CD8-positive, alpha-beta T cell (primary cell): ENCODE measurements at places on chromosomes 12 and 14.

DNA sequence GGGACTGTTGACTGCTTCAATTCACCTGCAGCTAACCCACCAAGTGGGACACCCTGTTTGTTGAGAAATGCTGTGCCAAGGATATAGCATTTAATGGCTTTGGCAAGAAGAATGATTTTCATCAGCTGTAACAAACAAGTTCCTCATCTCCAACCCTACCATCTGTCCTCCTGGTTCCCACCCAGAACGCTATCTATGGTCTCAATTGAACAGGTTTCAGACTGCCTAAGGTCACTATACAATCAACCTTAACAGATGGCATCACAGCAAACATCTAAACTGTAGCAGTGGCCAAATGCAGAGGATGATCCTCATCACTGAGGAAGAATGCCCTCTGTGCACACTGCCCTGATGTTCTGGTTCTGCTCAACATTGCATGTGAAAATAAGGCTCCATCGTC is 546.2 kb upstream of the FOXG1 start:
- DNase-seq: no peak

DNA sequence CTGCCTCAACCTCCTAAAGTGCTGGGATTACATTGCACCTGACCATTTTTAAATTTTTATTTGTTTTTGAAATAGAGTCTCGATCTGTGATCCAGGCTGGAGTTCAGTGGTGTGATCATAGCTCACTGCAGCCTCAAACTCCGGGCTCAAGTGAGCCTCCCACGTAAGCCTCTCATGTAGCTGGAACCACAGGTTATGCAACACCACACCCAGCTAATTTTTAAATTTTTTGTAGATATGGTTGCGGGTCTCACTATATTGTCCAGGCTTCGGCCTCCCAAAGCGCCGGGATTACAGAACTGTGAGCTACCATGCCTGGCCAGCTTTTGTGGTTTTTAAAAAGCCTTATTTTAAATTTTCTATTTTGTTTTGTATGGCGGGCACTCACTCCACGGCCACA is 2.2 kb upstream of the DRAM1 start:
- no peak for DNase-seq

DNA sequence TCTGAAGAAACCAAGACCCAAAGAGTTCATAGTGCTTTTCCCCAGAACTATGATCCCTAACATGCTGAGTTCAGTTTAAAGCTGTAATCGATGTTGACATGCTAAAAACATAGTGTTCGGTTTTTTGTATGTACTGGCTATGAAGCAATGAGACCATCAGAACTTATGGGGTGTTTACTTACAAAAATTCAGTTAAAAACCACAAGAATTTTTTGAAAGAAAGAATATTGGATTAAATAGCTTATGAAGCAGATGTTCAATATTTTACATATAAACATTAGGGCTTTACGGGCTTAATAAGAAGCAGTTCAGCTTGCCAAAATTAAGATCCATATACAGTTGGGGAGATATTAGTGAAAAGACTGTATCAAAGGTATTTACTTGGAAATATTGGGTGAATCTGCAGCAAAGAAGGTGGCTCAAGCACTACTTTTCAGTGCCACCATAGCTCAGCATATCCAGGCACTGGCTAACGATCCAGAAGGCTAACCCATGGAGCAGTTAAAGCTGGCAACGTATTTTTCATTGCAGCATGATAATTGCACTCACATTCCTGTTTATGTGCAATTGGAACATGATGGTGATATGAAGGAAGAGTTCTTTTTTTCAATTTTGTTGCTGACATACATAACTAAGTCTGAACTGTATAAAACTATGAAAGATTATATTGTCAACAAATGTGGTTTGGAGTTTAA is 125.9 kb downstream of the EFCAB11 start:
- no peak for DNase-seq

DNA sequence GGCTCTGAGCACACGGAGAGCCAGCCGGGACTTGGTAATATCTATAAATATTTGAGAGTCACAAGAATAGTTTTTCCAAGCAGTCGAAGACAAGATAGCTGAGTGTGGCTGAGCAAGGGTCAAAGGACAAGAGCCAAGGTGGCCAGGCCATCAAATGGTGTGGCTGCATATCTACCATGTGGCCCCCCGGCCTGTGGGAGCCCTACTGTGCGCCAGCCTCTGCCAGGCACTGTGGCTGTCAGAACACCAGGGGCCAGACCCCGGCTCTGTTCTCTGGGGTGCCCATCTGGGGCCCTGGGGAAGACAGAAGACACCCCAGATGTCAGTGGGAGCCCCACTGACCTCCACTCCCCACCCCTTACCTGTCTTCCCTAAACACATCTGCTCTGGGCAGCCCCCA is 22.7 kb downstream of the BEGAIN start:
- DNase-seq: no peak

GRCh38 chr12:29148596-29148910 is 525 bp upstream of the FAR2 start:
- DNase-seq: no peak

DNA sequence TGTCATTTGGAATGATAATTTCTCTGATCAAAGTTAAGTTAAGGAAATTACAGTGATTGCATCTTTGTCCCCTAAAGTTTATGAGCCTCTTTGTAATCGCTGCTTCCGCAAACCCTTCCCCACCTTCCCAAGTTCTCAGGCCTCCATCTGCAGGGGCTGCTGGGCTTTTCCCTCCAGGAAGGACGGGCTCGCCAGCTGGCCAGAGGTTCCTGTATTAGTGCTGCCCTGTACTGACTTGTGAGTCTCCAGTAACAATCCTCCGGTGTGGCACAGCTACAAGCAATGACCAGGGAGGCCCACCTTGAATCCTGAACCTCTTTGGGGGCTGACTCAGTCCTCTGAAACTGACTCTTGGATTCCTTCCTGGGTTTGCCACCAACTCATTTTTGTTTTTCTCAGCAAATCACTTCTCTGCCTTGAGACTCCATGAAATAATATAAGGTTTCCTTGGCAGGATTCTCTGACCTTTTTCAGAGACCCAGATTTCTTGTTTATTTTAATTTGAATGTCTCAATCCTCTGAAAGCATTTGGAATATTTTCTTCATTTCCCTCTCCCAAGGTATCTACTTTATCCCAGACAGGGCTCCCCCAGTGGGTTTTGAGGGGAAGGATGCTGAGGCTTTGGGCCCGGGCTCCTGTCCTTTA is 398.6 kb downstream of the ZFP36L1 start:
- no peak for DNase-seq

DNA sequence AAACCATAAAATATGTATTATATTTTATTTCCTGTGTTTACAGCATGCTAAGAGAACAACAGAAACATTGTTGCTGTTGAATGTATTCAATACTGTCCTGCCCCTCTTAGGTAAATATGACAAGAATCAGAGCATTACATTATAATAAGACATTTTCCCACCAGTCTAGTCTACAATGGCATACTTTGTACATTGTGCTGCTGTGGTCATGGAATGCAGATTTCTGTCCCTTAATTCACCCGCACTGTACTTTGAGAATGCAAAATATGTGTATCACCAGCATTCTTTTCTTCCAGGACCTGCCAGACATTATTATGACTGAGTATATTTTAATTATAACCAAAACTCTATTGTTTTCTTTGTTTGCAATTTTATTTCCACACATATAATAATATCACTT is 16.5 kb upstream of the OR10AD1 start:
- no peak for DNase-seq

GRCh38 chr14:101918065-101918989 is 46.0 kb upstream of the DYNC1H1 start:
- DNase-seq: no peak

- DNase-seq: no peak
These were observed 43.9 kb upstream of the SLC2A13 start for GRCh38 chr12:40149673-40150260.

GRCh38 chr14:60648934-60649874 is at the start of gene SIX1:
TSS of gene SIX1 (minus strand) at chr14:60649477. CDS start at chr14:60649189, 288 bp downstream.
- no peak for DNase-seq

- no peak for DNase-seq
These were observed 89.6 kb downstream of the ERC1 start for GRCh38 chr12:1080520-1081223.

- no peak for DNase-seq
These were observed 52.8 kb downstream of the ITPK1 start for GRCh38 chr14:93062890-93063289.

GRCh38 chr14:24315807-24316596 is 4.7 kb downstream of the LTB4R start:
- no peak for DNase-seq

GRCh38 chr12:53231921-53232645 is at the start of gene RARG:
TSS of gene RARG (minus strand) at chr12:53232209. CDS start at chr12:53227545, 4,664 bp downstream.
- DNase-seq: no peak

DNA sequence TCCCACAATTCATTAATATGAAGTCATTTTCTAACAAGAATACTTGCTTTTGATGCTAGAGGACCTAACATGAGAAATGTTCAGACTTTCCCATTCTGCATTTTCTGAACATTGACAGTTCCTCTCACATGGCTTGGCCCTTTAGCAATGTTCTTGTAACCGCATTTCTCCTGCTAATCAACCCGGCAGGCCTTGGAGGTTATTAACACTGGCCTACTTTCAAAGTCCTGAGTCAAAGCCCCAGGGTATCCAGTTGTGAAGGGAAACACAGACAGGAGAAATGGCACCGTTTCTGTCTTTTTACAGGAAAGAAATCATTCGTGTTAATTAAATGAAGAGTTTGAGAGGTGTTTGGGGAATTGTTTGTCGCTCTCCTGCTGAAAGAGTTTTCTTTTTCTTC is 446.5 kb upstream of the MIS18BP1 start:
- DNase-seq: no peak
